ENCODE measurements at places on chromosomes 16 and 17. TPM values are rescaled to one million over a fixed set of nuclear protein-coding genes. Genes with fewer than 3 reads are reported as not detected.

Gene TAOK1
- total RNA-seq: 43.1 TPM

Gene LITAFD
- total RNA-seq: not detected

Gene CPHXL2
- not detected for total RNA-seq

Gene IGFBP4
- 87.4 TPM for total RNA-seq

Gene FSCN2
- 9.0 TPM for total RNA-seq

Gene DNAJC7
- 66.6 TPM for total RNA-seq

Gene SCGB1C2
- not detected for total RNA-seq
